Pancreas (tissue), 10 donors: ENCODE measurements at places on chromosomes 7 and 10. TPM values are rescaled to one million over a fixed set of nuclear protein-coding genes. Genes with fewer than 3 reads are reported as not detected.

DNA sequence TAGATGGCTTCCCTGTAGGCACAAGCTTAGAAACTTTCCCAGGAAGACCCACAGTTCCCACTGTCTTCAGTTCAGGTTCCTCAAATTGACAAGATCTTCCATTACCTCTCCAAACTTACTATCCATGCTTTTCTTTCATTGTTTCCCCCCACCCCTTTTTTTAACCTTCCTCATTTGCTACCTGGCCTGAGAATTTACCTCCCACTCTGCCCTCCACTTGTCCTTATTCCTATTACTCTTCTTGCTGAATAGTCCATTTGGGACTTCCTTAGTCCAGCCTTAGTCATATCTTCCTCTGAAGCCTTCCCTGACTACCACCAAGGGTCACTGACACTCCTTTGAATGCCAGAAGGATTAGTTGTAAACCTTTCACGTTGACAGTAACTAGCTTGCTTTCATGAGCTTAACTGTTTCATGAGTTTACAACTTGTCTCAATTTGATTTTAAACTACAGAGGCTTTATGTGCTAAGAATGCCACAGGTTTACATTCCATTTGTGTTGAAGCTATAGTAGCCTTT, 1.2 kb upstream of the CALU start:
- peaks cover 12% of the 10 kb centered on the region for H3K4me1 ChIP-seq
- DNase-seq = no peak
- no peaks in the 10 kb centered on the region for H3K36me3 ChIP-seq
- H3K27me3 ChIP-seq = no peaks in the 10 kb centered on the region
- no peak overlapping the region for H3K27ac ChIP-seq
- H3K4me3 ChIP-seq = no peak overlapping the region

GRCh38 chr10:118742782-118743181, 12.0 kb downstream of the CACUL1 start:
- peaks cover 26% of the 10 kb centered on the region for H3K4me1 ChIP-seq
- H3K27ac ChIP-seq = no peak overlapping the region
- no peaks in the 10 kb centered on the region for H3K36me3 ChIP-seq
- no peaks in the 10 kb centered on the region for H3K27me3 ChIP-seq

Gene GDF10
- total RNA-seq = 2.5 TPM

Gene POR
- 29.7 TPM for total RNA-seq

- no peaks in the 10 kb centered on the region for H3K27me3 ChIP-seq
- H3K4me3 ChIP-seq = no peak overlapping the region
- no peak for DNase-seq
- H3K27ac ChIP-seq = peak overlapping the region; percentile 62
- peaks cover 23% of the 10 kb centered on the region for H3K4me1 ChIP-seq
- H3K36me3 ChIP-seq = no peaks in the 10 kb centered on the region
Observed at GRCh38 chr10:623477-624311, 65.8 kb downstream of the DIP2C start.

GRCh38 chr10:35398355-35398754, 62.0 kb downstream of the CCNY start:
- H3K36me3 ChIP-seq = no peaks in the 10 kb centered on the region
- no peaks in the 10 kb centered on the region for H3K27me3 ChIP-seq

DNA sequence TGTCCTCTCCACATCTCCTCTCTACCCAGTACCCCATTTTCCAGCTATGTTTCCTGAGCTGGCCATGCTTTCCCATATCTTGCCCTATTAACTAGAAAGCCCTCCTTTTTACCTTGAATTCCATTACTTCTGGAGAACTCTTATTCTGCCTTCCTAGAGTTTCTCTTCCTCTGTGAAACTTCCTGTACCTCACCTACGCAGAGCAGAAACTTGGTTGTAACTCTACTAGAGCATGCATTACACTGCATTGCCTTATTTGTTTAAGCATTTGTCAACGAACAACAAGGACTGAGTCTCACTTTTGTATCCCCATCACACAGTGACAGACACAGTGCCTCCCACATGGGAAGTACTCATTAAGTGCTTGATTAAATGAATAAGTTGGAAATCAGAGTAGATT, 36.4 kb downstream of the VCL start:
- no peak for DNase-seq
- H3K27ac ChIP-seq = no peak overlapping the region
- no peak overlapping the region for H3K4me3 ChIP-seq
- no peaks in the 10 kb centered on the region for H3K27me3 ChIP-seq
- H3K4me1 ChIP-seq = peaks cover 10% of the 10 kb centered on the region

Gene ABCB4
- total RNA-seq = 0.20 TPM

Gene LRIT1
- not detected for total RNA-seq
